A549 (cell line): ENCODE measurements at places on chromosomes 5 and 9.

- DNase-seq = no peak
Measured at GRCh38 chr9:107175816-107176435, 107.2 kb upstream of the RAD23B start.

- DNase-seq = no peak
Measured at GRCh38 chr9:25537808-25538207, 140.4 kb downstream of the TUSC1 start.

DNA sequence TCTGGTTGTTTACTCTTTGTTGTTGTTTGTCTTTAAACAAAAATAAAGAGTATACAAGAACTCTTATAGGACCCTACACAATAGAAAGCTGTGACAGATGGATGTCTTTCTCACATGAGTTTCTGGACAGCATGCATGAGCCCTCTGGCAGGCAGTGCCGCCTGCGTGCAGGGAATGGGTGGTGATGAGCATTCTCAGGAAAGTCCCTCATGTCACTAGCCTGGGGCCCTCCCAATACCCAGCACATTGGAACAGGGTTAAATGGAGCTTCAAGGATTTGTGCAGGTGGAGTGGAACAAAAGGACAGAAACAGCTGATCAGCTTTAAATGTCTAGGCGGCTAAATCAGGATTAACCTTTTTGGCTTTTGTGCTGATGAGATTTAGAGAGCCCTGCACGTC is 181.0 kb upstream of the CD180 start:
- no peak for DNase-seq

DNA sequence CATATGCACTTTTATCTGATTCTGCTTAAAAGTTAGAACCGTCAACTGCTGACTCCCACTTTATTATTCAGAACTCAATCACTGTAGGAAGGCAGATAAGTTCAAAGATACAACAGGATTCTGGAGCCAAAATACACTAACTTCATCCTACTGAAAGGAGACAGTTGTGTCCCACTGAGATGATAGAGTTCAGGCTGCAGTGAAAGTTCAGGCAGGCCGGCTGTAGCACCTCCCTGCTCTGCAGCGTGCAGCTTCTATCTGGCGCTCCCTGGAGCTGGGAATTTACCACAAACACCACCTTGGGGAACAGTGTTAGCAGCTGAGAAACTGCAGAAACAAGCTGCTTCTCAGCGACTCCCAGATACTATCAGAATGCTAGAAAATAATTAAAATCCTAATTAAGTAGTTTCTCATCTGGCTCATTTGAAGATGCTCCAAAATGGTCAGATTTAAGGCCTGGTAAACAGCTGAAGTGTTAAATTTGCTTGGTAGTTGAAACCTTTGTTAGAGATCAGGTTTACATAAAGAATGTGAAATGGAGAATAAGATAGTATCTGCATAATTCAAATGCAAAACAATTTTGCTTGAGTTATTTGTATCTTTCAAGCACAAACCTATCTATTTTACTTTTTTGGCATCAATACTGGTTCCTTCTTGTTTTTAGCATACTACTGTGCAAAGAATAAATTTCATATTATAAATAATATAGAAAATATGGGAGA is 52.3 kb upstream of the CNTLN start:
- DNase-seq = no peak

DNA sequence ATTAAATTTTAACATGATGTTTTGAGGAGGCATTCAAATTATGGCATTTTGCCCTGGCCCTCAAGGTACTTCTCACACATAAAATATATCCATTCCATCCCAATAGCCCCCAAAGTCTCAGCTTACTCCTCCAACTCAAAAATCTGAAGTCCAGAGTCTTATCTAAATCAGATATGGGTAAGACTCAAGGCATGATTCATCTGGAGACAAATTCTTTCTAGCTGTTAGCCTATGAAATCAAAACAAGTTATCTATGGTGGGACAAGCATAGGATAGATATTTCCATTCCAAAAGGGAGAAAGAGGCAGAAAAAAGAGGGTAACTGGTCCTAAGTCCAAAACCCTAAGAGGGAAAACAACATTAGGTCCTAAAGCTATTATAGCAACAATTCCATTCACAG is 408.4 kb downstream of the ZNF608 start:
- DNase-seq = no peak

- no peak for DNase-seq
Measured at GRCh38 chr5:56176871-56177533, 56.1 kb downstream of the ANKRD55 start.

DNA sequence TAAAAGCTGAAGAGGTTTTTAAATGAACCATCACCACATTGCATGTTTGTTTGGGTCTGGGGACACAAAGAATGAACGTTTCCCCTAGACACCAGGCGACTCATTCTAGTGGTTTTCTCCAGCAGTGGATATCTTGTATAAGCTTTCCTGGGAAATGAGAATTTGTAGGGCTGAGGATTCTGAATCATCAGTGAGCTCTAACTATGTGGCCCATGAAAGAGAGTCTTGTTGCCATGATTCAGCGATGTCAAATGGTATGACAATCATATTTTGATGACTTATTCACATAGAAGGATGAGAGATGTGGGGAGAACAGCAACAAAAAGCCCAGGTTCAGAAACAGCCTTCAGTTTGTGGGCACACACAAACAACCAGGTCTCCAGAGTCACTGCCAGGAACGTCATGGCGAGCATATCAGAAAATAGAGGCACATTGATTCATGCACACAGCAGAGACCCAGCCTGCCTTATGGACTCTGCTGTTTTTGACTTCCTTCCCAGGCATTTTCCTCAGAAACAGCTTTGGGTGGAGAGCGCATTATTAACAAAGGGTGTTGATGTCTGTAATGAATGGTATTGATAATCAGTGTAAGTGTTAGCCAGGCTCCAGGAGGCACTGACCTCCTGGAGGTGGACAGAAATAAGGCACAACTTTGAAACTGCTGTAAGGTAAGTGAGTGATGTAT is 13.3 kb downstream of the ZNF474 start:
- DNase-seq = no peak

DNA sequence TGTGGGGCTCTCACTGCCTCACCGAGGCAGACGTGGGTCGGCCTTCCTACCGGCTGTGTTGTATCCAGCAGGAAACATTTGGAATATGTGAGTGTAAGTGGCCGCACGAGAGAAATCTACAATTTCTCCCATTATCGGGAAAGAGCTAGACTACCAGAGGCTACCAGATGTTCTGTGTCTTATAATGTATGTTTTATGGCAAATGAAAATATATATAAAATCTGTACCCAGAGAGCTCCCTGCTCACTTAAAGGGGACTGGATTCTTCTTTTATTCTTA is 69.5 kb upstream of the PITX1 start:
- DNase-seq = no peak

- DNase-seq = no peak
Measured at GRCh38 chr9:5815461-5815860, 17.5 kb downstream of the ERMP1 start.

DNA sequence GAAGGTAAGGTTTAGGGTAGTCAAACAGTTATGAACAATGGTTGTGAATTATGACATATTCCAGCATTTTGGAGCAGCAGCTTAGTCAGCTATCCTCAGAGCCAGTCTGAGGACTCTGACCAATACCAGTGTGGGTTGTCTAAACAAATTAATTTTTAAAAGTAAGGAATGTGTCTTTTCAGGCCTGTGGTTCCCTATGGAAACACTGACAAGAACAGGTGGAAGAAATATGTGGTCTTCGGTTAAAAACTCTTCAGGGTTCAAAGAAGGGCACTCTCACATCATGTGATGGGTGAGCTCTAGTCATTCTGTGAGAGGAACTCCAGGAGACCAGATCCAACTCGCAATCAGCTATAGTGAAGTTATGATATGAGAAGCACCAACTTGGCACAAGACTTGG is 33.5 kb upstream of the ALDOB start:
- no peak for DNase-seq

DNA sequence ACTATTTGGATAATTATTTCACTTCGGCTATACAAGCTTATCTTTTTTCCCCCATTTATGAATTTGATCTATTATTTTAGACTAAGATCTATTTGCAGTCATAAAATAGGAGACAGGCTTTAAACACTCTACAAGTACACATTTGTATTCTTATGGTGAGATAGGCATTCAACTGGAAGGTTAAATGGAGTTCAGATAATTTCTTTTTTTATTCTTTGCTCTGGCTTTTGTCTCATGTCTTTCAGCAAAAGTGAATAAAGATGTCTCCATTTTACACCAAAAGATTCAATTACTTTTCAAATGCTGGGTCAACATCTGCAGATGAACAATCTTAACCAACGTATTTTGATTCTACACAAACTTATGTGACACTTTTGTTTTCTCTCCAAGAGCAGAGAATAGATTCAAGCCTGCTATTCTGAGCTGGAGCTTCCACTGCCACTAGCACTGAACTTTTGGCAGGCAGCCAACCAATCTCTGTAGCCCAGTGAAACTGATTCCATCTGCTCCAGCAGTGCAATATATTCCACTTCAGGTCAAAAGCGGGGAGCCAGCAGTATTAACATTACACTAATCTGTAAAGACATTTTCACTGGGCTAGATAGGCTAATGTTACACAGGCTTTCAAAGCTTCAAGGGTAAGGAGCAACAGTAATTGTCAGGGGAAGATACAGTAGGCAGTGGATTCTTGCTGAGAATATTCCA is 452.0 kb upstream of the ZNF608 start:
- DNase-seq = no peak

- no peak for DNase-seq
Measured at GRCh38 chr5:15215056-15215455, 284.9 kb upstream of the FBXL7 start.

DNA sequence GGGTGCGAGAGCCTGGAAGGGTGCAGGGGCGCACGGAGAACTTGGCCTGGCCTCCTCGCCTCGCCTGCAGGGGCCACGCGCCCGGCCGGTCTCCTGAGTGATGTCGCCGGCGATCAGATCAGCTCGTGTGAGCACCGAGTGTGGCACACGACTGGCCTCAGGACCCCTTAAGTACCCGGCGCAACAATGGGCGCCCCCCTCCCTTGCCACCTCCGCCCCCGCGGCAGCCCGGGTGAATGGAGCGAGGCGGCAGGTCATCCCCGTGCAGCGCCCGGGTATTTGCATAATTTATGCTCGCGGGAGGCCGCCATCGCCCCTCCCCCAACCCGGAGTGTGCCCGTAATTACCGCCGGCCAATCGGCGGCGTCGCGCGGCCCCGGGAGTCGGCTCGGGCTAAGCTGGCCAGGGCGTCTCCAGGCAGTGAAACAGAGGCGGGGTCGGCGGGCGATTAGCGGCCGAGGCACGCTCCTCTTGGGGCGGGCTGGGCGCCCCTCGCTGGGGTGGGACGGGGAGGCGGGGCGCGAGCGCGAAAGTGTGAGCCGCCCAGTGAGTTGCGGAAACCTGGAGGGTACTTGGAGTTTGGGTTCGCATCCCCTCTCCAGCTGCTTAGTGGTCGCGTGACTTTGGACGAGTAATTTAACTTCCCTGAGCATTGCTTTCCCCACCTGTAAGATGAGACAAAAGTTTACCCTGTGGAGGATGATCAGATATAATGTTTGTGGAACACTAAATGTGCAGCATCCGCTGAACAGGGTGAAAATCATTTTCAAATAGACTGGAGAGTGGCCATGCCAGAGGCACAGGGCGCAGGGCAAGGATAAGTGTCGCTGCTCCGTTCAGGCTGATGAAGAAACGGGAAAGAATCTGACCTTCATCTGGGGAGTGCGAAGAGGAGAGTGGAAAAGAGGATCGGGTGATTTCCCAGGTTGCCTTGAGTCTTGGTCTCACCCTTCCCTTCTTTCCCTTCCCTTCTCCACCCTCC is at the start of gene NEUROG1:
Gene NEUROG1, minus strand, starts transcription at position 145 of the 982 bp plus-strand sequence. CDS start 274 bp downstream, outside the sequence.
- DNase-seq = no peak

- DNase-seq = no peak
Measured at GRCh38 chr5:136033848-136034247, 5.1 kb downstream of the TGFBI start.

- no peak for DNase-seq
Measured at GRCh38 chr5:152723482-152723881, 318.4 kb upstream of the NMUR2 start.

- peak; percentile 75 for DNase-seq
Measured at GRCh38 chr5:173293817-173294672, 34.2 kb downstream of the STC2 start.

DNA sequence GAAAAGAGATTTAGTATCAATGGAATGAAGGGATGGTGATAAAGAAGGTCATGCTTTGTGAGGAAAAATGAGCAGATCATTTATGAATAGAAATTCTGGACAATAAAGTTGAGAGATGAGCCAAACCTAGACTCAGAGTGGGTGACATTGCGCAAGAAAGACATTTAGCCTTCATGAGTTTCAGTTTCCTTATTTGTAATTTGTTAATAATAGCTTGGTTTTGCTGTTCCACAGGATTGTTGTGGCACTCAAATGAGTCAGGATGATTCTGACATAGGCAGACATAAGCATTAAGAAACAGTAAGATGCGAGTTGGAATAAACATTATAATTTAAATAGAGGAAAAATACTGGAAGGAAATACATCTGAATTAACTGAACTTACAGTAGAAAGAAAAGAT is 34.8 kb downstream of the ITGA2 start:
- no peak for DNase-seq

GRCh38 chr5:90696153-90696552 is 137.6 kb downstream of the ADGRV1 start:
- no peak for DNase-seq

DNA sequence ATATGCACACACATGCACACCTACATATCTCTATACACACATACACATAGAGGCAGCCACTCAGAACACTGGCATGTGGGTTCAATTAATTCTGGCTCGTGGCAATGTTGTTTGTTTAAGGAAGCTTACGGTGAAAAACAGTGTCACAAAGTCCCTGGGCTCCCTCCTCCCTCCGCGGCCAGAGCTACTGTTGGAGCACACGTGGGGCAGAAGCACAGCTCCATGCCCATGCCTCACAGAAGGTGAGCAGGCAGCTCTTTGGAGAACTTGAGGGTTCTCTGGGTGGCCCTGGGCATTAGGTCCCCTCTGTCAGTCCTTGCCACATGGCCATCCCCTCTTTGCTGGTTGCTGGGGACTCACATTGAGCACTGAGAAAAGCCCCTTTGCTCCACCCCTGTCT is 107.5 kb downstream of the GADD45G start:
- no peak for DNase-seq

GRCh38 chr5:147162740-147163139 is 72.1 kb upstream of the STK32A start:
- no peak for DNase-seq

DNA sequence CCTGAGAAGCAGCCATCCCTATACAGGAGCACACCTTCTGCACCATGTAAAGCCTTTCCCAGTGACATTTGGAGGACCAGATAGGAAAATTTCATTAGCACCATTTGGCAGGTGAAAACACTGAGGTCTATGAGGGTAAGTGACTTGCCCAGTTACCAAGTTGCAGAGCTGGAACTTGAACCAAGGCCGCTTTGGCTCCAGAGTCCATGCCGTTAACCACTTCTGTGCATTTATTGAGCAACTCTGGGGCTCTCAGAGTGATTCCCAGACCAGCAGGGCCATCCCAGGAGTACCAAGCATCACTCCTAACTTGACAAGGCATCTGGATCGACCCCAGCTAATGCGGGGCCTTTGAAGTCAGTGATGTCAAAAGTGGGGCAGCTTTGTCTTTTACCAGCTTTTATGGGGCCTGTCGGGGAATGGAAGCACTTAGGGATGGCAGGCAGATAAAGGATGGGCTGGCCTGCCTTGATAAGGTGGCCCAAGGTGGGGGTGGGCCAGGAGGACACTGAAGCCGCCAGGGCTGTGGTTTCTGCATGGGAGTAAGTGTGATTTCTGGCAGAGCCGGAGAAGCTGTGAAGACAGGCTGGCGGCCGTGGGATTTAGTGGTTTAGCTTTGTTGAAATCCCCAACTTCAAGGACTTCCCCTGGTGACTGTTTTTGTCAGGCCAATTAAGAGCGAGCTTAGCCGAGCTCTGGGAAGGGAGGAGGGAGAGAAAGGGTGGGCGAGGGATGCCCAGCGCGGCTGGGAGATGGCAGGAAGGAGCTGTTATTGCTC is 127.3 kb downstream of the MACROH2A1 start:
- no peak for DNase-seq

GRCh38 chr5:171205375-171205774 is 103.7 kb upstream of the TLX3 start:
- DNase-seq = no peak
